Activated T-cell treated with anti-CD3 and anti-CD28 coated beads for 24 hours (primary cell): ENCODE measurements at places on chromosomes 12 and 14.

DNA sequence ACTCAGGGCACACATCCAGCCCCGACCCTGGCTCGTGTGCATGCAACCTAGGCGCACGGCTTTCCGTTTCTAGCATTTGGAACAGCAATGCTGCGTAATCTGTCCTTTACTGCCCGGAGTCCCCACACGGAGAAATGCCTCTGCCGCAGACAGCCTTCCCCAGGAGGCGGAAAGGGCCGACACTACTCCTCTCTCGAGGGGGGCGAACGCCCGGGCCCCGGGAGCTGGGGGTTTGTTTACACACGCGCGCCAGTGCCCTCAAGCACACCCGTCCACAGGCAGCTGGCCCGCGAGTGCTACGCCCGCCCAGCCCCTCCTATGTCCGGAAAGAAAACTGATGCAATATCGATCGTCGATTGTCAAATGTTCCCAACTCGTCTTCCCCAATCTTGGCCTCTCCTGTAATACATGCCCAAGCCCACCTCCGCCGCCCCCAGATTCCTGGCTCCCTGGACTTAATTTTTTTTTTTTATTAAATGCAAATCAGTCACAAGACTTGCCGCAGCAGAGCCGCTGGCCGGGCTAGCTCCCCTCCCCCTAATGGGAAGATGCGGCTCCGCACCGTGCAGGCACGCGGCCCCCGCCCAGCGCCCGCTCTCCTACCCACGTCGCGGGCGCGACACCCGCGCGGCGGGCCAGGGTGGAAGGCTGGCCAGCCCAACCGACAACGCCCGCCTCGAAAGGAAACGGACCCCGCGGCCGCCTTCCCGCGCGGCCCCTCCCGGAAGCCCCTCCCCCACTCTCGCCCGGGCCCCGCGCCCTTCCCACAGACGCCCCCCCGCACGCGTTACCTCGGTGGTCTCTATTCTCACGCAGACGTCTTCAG is 642 bp downstream of the SLC38A2 start:
- DNase-seq = peak; percentile 42

DNA sequence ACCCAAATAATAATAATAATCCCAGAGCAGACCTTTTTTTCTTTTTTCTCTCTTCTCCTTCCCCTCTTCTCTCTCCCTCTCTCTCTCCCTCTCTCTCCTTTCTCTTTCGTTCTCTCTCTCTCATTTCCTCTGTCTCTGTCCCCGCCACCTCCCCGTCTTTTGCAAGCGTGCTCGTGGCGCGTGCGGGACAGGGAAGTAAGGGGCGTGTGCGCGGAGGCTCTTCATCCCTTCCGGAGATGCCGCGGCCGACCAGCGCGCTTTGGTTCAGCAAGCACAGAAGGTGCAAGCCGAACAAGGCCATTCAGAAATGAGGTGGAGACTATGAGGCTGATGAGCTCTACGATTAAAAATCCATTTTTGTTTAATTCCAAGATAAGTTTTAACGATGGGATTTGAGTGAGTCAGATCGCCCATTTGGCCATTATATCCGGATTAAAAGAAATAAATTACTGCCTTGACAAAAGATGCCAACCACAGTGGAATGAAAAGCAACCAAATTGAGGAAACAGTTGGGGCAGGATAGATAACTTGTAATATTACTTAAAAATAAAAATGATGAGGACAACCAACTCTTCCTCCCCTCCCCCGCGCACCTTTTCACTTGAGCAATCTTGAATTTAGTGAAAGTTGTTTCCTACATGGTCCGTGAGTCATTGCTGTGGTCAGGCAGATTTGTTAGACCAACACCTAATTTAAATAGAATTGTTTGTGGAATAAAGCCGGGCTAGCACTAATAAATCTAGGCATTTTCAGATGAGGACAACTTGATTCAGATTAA is 1.2 kb upstream of the AMIGO2 start:
- DNase-seq = peak; percentile 40

DNA sequence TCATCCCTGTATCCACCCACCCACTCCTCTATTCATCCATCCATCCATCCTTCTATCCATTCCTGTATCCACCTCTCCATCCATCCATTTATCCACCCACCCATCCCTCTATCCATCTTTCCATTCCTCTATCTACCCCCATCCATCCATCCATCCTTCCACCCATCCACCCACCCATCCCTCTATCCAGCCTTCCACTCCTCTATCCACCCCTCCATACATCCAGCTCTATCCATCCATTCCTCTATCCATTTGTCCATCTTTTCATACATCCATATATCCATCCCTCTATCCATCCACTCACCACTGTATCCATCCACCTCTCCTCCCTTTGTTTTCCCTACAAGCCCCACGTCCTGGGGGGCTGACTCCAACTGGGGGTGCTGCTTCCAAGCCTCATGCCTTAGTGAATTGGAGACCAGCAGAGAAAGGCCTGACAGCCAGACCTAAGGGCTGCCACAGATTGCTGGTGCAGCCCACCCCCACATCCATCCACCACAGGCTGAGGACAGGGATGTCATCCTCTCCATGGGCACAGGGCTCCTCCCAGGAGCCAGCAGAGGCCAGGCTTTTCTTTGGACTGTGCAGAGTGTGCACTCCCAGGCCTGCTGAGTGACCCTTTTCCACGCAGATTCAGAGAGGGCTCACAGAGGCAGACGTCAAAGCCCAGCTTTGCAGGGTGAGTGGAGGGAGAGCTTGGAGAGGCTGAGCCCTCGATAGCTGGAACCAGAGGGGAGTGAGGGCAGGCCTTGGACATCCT is 18.9 kb upstream of the GPR132 start:
- DNase-seq = no peak

- no peak for DNase-seq
Observed at GRCh38 chr14:58946431-58946830, 242.0 kb upstream of the DAAM1 start.

DNA sequence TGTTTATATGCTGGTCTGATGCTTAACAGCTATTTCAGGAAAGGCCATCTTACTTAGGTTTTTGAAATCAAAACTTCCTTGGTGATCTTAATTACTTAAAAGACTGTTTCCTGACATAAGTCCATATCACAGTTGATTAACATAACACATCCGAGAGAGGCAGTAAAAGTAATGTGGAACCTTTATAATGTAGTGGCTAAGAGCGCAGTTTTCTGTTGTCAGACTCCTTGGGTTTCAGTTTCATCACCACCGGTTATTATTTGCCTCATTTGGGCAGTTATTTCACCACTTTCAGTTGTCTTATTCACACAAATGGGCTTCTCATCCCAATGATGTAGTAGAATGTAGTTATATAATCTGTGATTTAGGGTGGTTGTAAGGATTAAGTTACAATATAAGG is 30.9 kb downstream of the TBC1D15 start:
- DNase-seq = no peak

DNA sequence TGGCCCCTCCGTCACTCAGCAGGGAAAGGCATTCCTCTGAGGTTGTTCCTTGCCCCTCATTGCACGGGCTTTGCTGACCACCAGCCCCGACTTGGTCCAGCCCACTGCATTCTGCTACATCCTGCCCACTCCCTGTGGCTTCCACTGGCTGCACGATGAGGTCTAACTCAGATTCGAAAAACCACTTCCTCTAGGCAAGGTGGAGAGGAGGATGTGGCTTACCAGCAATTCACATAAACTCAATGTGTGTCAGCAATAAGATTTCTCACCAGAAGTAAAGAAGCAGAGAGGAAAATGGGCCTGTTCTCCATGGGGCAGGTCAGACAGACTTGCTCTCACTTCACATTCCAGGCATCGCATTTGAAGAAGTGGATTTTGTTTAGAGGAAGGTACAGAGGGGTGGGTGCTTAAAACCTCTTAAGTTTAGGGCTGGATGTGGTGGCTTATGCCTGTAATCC is 14.7 kb downstream of the GPR68 start:
- DNase-seq = peak; percentile 62
